ENCODE measurements at places on chromosomes 11 and 22.

DNA sequence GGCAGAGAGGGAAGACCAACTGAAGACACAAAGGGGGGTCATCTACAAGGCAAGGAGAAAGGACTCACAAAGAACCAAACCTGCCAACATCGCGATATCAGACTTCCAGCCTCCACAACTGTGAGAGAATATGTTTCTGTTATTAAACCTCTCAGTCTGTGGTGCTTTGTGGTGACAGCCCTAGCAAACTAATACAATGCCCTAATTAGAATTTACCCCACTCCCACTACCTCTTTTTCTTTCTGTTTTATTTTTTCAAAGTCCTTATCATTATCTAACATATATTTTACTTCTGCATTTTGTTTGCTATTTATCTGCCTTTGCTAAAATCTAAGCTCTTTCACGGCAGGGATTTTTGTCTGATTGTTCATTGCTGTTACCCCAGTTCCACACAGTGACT lies 2.5 kb upstream of the OR52D1 start:
- DNase-seq: no peak

- DNase-seq: no peak
Measured at GRCh38 chr11:111557425-111558111, 17.0 kb downstream of the LAYN start.

- DNase-seq: peak; percentile 82
Measured at GRCh38 chr11:13105237-13105844, 96.2 kb downstream of the RASSF10 start.

DNA sequence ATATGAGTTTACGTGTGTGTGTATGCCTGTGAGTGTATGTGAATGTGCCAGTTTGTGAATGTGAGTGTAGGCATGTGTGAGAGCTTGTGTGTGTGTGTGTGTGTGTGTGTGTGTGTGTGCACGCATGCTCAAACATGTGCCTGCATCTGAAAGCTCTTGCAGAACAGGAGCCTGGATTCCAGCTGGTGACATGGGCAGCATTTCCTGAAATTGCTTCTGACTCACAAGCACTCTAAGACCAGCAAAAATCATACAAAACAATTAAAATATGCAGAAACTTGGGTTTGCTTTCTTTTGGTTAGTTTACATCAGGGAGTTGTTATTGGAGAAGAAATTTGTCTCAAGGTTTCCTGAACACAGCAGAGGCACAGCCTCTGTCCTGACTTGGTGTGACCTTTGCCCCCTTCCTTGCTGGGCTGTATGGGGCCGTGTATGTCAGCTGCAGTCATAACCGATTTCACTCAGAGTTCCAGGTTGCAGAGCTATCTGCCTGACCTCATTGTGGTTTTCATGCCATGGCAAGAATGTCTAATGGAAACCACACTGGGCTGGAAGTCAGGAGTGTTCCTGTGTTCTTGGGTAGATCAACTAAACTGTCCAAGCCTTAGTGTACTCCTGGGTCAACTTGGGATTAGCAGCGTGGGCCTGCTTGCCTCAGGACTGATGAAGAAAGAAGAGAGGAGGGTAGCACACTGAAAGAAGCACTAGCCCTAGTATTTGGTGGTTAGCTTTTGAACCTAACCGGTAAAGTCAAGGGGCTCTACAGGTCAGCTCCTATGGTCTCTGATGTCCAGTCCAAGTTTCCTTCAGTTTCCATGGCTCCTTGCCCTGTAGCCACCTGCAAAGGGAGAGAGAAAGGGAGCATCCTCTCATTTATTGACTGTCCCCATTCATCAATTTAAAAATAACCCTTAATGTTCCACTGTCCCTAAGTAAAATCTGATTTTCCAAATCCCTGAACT lies 143.7 kb downstream of the SNX19 start:
- DNase-seq: no peak

DNA sequence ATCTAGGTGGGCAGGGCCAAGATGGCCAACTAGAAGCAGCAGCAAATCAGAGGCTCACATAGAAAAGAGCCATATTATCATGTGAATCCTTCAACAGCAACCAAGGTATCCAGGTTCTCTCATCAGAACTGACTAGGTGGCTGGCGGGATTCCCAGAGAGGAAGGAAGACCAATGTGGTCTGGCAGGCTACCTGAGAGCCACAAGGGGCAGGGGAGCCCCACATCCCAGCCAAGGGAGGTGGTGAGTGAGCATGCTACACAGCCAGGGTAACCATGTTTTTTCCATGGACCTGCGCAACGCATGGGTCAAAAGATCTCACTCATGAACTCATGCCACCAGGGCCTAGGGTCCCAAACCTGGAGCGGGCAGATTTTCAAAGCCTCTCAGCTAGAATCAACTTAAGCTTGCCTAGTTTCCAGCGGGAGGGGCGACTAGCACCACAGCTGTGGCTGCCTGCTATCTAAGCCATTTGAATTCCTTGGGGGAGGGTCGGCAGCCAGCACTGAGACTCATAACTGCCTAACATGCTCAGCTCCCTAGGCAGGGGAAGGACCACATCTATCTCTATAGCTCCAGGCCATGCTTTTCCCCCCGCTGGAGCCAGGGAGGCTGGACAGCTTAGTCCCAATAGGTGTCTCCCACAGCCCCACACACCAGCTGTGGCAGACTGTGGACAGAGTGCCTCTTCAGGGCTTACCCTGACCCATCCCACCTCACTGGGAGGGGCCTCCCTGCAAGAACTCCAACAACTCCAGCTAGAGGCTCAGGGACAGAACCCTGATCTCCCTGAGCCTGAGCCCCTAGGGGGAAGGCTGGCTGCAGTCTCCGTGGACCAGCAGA lies 28.7 kb upstream of the CASP12 start:
- no peak for DNase-seq

GRCh38 chr11:44607319-44607962 lies 42.0 kb downstream of the CD82 start:
- DNase-seq: peak; percentile 47

- no peak for DNase-seq
Measured at GRCh38 chr11:103609117-103610066, 427.0 kb upstream of the DDI1 start.

DNA sequence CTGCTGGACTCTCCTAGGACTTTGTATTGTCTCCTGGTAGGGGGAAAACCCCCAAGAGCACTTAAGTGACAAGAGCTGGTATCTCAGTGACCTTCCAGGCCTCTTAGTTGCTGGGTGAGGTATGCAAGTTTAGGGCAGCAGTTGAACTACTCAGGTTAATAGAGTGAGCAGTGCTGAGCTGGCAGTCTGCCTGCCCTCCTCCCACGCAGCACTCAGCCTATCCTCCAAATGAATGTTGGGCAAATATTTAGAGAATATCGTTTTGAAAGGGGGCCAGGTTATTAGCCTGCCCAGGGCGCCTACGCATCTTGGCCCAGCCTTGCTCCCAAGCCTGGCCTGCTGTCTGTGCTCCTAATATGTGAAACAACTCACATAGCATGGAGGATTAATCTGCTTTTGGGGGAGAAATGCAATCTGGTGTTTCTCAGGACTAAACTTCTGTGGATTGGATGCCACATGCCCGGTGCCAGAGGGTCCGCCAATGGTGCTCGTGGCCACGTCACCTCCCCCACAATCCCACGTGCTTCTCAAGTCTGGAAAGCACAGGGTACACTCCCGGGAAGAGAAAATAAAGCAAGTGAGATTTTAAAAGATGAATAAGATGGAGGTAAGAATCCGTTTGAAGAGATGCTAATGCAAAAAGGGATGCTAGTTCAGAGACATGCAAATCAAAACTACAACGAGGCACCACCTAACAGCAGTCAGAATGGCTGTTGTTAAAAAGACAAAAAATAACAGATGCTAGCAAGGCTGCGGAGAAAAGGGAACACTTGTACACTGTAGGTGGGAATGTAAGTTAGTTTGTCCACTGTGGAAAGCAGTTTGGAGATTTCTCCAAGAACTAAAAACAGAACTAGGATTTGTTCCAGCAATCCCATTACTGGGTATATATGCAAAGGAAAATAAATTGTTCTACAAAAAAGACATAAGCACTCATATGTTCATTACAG lies 67.7 kb downstream of the SPON1 start:
- no peak for DNase-seq

- no peak for DNase-seq
Measured at GRCh38 chr22:45302751-45303150, 7.0 kb upstream of the FAM118A start.

DNA sequence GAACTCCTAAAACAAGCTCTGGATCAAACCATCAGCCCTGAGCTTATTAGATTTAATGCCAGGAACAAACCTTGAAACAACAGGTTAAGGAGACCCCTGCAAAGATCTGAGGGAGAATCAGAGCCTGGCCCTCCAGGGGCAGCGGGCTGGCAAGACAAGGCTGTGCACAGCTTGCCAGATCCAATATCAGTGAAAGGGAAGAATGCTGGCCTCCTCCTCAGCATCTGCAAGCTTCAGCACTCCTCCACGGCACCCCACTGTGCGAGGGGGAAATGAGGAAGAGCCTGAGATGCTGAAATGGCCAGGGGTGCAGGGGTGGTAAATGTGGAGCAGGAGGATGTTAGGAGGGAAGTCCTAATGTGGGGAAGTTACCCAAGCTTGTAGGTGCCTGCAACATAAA lies 167.0 kb downstream of the TENM4 start:
- DNase-seq: no peak

GRCh38 chr11:27688076-27688475 lies 12.2 kb downstream of the BDNF start:
- no peak for DNase-seq
